Stimulated activated CD8-positive, alpha-beta memory T cell treated with anti-CD3 and anti-CD28 coated beads, Interleukin-4, amount 100 ng/mL, for 1 hour (primary cell): ENCODE measurements at places on chromosomes 6 and 20.

DNA sequence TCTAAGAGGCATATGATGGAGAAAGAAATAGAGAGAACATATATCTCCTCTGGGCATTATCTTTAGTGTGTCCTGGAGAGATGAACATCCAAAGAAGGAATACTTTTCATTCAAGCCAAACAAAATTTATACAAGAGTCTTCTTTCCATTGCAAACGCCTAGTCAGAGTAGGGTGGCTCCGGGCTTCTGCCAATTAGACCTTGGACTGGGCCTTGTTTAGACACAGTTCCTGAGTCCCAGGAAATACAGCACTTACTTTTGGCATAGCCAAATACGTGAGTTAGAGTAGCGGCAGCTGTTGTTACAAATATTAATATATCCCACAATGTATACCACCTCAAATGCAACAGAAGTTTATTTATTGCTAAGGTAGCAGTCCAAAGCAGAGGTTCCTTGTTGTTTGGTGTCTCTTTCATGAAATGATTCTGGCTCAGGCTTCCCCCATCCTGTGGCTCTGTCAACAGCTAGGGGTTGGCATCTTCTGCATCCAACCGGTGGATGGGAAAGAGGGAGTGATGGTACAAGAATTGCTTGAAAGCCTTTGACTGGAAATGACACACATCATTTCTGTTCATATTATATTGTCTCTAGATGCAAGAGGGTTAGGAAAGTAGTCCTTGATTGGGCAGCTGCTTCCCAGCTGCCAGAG is 148.0 kb upstream of the SPACA1 start:
- no peak for DNase-seq

- DNase-seq = no peak
Measured at GRCh38 chr20:18705490-18705889, 108.1 kb upstream of the SCP2D1 start.

DNA sequence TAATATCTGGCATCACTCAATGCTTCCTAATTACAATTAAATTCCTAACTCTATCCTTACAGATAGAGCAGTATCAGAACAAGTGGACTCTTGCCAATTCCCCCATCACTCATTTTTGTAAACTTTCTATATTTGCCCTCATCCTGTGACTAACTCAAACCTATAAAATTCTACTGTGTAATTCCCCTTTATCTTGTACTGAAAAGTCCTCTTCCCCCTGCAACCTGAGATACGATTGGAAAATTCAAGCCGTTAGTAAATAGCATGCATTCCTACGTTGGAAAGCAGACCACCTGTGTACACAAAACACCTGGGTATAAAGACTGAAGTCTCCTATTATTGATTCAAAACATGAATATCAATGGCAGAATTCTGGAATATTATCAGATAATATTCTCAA is 70.4 kb upstream of the KCNQ5 start:
- DNase-seq = no peak

- no peak for DNase-seq
Measured at GRCh38 chr20:972256-972655, 29.9 kb downstream of the RSPO4 start.

DNA sequence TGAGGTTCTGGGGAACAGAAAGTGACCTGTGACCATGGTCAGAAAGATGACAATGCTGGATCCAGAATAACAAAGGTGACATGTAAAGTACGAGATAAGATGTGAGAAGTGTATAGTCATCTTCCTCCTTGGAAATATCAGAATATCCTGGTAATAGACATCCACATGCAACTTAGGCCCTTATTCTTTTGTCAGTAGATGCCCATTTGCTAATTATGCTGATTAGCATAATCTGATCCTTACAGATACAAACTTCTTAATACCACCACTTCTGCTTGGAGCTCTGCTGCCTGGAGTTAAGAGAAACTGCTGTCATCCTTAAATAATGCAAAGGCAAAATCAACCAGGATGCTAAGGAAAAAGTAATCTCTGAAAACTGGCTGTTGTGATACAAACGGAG is 91.3 kb downstream of the KIF16B start:
- DNase-seq = no peak

GRCh38 chr20:40232756-40233155 is 456.3 kb downstream of the MAFB start:
- no peak for DNase-seq

GRCh38 chr6:142254513-142254912 is 47.3 kb upstream of the ADGRG6 start:
- DNase-seq = no peak

GRCh38 chr6:105484238-105485161 is 81.6 kb upstream of the PREP start:
- DNase-seq = no peak

- DNase-seq = no peak
Measured at GRCh38 chr20:11054266-11054993, 380.6 kb upstream of the JAG1 start.

DNA sequence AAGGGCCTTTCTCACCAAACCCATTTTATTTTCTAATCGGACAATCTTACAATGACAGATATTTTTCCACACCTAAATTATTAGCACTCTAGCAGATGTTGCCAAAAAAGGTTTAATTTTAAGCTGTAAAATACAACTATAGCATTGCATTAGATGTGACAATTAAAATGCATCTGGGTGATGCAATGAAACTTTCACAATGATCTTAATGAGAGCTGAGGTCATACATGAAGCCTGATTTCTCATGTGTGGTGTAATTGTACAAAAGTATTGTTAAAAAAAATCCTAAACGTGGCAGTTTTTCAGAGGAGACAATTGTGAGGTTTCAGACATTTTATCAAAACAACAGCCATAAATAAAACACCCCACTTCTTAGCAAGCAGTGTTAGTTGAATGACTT is 606.0 kb downstream of the HDGFL1 start:
- no peak for DNase-seq

GRCh38 chr6:98295515-98296175 is 538.7 kb upstream of the POU3F2 start:
- DNase-seq = no peak

- no peak for DNase-seq
Measured at GRCh38 chr20:54318892-54319291, 111.0 kb downstream of the PFDN4 start.

DNA sequence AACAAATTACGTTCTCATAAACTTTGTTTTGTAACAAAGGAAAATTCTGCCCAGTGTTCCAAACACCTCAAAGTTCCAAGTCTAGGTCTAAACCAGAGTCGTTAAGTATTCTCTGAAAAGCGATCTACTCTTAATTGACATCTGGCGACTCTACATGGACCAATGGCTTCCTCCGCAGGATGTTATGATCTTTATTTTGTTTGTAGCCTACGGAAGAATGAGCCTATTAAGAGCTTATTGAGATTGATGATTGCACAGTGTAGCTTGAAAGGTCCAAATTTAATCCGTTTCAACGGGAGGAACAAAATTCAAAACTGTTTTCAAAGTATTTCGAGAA is 61.1 kb downstream of the FAM217A start:
- DNase-seq = no peak

- DNase-seq = no peak
Measured at GRCh38 chr6:151616091-151616513, 122.3 kb downstream of the CCDC170 start.

- DNase-seq = no peak
Measured at GRCh38 chr6:14266266-14266665, 148.7 kb downstream of the CD83 start.

GRCh38 chr6:53474010-53474409 is 70.9 kb downstream of the GCLC start:
- no peak for DNase-seq

DNA sequence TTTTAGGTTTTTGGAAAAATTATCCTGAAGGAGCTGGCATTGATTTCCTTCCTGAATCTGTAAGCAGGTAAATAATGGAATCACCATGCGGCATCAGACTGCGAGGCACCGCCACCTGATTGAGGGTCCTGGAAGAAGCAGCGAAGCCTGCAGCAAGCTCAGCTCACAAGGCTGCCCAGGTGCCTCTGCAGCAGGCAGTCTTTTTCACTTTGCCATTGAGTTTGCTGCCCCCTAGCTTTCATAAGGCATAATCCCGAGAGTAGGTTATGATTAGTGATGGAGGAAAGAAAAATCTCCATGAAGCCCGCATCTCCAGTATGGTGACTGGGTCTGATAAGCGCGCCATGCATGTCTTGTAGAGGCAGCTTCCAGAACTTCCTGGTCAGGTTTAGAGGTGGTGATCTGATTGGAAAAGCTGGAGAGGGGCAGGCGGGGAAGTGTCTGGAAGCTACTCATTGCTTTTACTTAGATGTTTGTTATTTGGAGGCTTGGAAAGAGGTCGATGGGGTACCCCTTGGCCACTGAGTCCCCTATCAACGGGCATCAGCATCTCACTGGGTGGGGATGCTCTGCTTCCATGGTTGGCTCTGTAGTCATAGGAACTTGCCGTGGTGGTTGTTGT is 26.7 kb downstream of the IYD start:
- DNase-seq = no peak

DNA sequence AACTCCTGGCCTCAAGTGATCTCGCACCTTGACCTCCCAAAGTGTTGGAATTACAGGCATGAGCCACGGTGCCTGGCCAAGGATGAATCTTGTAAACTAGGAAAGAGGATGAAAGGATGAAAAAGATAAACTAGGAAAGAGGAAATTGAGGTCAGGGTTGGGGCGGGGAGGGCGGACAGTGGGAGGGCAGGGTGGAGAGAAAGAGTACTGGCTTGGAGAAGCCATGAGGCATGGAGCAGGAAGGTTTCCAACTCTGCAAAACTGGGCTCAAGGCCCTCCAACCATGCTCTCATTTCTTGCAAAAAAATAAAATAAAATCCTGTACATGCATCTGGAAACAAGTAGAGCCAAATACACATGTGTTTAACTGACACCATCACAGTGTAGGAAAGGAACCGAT is 256.6 kb upstream of the SGK1 start:
- no peak for DNase-seq

DNA sequence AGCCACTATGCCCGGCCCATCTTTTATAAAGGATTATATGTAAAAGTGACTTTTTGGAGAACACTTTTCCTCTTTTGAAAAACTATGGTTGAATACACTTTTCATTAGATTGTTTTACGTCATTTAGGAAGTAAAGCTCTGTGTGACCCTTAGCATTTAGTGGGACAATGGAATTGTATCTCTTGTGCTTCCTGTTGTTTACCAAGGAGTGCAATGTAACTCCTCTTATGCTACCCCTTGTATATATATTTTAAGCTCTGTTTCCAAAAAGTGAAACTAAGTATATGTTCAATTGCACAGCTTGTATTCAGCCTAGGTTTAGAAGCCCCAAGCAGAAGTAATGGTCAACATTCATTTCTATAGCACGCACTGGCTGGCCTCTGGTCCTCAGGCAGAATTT is 183.1 kb upstream of the CITED2 start:
- DNase-seq = no peak
